ENCODE measurements at places on chromosomes 13 and 19. TPM values are rescaled to one million over a fixed set of nuclear protein-coding genes. Genes with fewer than 3 reads are reported as not detected.

The MCEMP1 gene
- 1.1 TPM for total RNA-seq

The RFPL4AL1 gene
- total RNA-seq = not detected

DNA sequence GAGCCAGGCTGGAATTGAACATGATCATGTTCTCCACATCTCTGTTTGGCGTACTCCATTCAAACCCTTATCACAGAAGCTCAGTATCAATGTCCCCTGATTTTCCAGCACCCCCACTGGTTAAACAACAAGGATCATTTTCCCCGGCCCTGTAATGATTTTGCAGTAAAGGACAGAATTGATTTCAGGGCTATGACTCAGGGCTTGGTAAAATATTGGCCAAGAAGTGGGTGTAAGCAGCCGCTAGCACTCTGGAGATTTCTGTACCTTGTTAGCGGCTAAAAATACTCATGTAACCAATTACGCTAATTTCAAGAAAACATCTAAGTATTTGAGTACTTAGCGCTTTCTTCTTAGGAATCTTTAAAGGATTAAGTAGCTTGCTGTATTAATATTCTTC lies 69.5 kb upstream of the FNDC3A start:
- no peak for DNase-seq

GRCh38 chr19:35083691-35084508 lies 31.7 kb upstream of the FXYD3 start:
- no peak for DNase-seq

The PSG3 gene
- total RNA-seq = not detected

- DNase-seq = no peak
These were observed 104.2 kb downstream of the SLITRK6 start for GRCh38 chr13:85694992-85695391.

DNA sequence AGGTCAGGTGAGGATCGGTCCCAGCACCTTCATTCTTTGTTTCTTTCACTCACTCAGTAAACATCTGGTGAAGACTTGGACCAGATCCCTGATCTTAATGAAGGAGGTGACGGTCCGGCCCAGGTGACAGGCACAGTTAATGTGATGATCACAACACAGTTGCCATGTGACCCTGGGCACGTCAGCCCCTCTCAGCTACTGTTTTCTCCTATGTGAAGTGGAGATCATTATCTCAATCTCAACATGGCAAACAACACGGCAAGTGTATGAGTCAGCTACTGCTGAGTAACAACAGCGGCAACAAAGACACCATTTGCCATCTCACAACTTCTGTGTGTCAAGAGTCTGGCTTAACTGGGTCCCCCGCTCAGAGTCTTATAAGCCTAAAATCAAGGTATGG lies 74.6 kb downstream of the GNG7 start:
- DNase-seq = no peak
